DMS53 (cell line): ENCODE measurements at places on chromosomes 2 and 18.

- DNase-seq: no peak
Measured at GRCh38 chr18:79735071-79735980, 55.7 kb downstream of the CTDP1 start.

- DNase-seq: peak; percentile 63
Measured at GRCh38 chr2:132416723-132417395, at the start of gene GPR39. Gene GPR39 (plus strand): TSS chr2:132416805.

GRCh38 chr18:13393338-13393737 is 174.8 kb downstream of the LDLRAD4 start:
- no peak for DNase-seq

- no peak for DNase-seq
Measured at GRCh38 chr2:134258684-134259388, 5.0 kb downstream of the MGAT5 start.

GRCh38 chr2:146004462-146004861 is 1484.5 kb upstream of the ZEB2 start:
- no peak for DNase-seq

DNA sequence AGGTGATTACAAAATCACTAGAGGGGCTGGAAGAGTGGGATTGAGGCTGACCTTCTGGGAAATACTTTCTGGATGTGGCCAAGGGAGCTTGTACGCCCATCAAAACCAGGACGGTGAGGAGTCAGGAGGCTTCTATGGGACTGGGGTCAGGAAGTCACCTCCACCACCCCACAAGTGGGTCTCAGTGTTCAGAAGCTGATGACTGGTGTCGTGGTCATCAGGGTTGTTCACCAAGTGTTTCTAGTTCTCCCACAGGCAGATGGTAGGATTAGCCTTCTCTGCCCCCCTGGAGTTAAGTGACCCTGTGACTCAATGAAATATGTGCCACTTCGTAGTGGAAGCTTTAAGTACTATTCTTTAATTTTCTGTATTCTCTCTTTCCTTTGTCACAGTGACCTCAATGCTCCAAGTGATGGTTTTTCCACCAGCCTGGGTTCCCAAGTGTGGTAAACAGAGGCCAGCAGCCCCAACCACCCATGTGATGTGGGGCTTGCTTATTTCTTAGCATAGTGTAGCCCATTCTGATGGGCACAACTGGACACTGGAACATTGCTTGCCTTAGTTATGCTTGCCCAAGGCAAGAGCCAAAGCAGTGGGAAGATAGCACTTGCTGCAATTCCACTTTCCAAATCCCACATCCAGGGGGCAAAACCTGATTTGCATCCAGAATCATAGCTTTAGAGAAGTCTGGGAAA is 258.8 kb downstream of the CYP26B1 start:
- no peak for DNase-seq

GRCh38 chr18:22703883-22704585 is 229.1 kb upstream of the RBBP8 start:
- DNase-seq: peak; percentile 67

- DNase-seq: peak; percentile 32
Measured at GRCh38 chr18:46445522-46446313, 211.3 kb downstream of the LOXHD1 start.

DNA sequence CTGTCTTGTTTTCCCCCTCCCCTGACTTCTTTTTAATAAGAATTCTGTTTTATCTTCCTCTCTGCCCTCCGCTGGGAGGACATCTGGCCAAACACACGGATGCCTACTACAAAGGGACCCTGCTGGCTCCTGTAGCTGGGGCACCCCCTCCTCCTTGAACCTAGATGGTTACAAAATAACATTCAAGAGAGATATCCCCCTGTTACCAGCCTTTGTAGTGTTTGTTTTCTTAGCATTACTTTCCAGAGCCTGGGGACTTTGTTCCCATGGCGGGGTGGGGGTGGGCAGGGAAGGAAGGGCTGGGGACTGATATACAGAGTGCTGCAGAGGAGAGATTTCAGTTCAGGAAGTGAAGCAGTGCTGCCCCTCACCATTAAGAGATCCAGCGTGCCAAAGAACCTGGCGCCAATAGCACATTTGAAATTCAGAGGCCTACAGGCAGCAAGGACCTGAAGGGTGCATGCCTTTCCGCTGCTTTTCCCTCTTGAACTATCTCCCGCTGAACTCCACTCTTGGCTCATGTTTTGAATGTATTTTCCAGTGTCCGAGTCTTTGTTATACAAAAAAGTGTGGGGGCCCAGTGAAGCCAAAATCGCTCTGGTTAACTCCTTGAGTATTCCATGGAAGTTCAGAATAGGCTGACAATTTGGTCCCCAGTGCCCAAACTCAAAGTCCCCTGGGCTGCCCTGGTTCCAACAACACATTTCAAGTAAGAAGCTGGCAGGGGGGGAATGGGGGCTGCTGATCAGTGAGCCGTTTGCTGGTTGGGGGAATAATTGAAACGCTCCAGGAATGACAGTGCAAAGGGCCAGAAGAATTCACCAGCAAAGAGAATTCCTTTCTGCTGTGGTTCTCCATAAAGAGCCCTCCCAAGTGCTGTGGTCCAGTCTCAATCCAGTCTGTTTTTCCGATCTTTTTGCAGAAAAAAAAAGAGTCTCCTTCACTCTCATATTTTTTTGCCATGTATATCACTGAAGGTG is 94.8 kb upstream of the THOC1 start:
- no peak for DNase-seq

GRCh38 chr2:237222601-237223041 is 136.9 kb downstream of the COPS8 start:
- DNase-seq: no peak

GRCh38 chr18:49400398-49401072 is 59.9 kb downstream of the DYM start:
- DNase-seq: peak; percentile 90

- no peak for DNase-seq
Measured at GRCh38 chr18:56580026-56580425, 58.4 kb downstream of the TXNL1 start.

- DNase-seq: no peak
Measured at GRCh38 chr2:45859682-45860081, 208.2 kb downstream of the PRKCE start.

GRCh38 chr2:234863043-234863934 is 88.5 kb upstream of the SH3BP4 start:
- DNase-seq: no peak

GRCh38 chr2:144102386-144102785 is 417.5 kb downstream of the ZEB2 start:
- no peak for DNase-seq
